ENCODE measurements at places on chromosomes 12 and 14. TPM values are rescaled to one million over a fixed set of nuclear protein-coding genes. Genes with fewer than 3 reads are reported as not detected.
A peak's percentile ranks its signal among the peaks of the same experiment; 100 is the strongest.

DNA sequence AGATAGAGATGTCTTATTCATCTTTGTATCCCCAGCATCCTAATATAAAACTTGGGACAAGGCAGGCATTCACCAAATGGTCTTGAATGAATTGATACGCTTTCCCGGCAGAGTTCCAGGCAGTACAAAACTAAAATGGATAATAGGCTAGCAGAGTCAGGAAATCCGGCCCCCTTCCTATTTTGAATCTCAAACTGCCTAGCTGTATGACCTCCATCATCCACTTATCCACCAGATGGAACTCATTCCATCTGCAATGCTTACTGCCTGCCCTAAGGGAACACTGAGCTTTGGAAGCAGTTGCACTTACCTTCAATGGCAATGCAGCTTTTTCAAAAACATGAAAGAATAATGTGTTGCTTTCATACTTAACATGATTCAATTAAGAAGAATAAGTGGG is 43.4 kb downstream of the BDKRB1 start:
- no peaks in the 10 kb centered on the region for H3K27me3 ChIP-seq
- H3K36me3 ChIP-seq: peaks cover 56% of the 10 kb centered on the region
- no peak overlapping the region for H3K4me3 ChIP-seq

- H3K36me3 ChIP-seq: no peaks in the 10 kb centered on the region
- no peak overlapping the region for H3K27ac ChIP-seq
- no peaks in the 10 kb centered on the region for H3K27me3 ChIP-seq
- no peak overlapping the region for H3K4me3 ChIP-seq
- ATAC-seq: no peak
Observed at GRCh38 chr14:53462931-53463778, 310.0 kb upstream of the DDHD1 start.

Gene GLIPR1
- 45.9 TPM for total RNA-seq

DNA sequence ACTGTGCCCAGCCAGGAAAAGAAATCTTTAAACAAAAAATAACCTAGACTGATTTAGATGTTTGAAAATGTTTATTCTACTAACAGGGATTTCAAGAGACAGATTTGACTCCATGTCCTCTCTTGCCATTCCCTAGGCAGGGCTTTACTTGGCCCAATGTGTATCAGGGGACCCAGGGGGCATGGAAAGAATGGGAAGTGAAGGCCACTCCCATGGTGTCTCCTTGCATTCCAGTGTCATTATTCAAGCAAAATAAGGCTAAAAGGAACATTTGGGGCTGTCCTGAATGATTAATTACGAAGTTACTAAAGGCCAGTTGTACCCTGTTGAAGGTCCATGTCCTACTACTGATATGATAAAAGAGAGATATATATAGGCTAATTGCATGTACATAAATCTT is 151.9 kb upstream of the ATF7IP start:
- H3K36me3 ChIP-seq: no peaks in the 10 kb centered on the region
- no peak for ATAC-seq
- peaks cover 5% of the 10 kb centered on the region for H3K4me1 ChIP-seq
- H3K4me3 ChIP-seq: no peak overlapping the region
- H3K27ac ChIP-seq: no peak overlapping the region

Gene SYCP3
- total RNA-seq: 0.42 TPM

Gene GPR137C
- 0.26 TPM for total RNA-seq

DNA sequence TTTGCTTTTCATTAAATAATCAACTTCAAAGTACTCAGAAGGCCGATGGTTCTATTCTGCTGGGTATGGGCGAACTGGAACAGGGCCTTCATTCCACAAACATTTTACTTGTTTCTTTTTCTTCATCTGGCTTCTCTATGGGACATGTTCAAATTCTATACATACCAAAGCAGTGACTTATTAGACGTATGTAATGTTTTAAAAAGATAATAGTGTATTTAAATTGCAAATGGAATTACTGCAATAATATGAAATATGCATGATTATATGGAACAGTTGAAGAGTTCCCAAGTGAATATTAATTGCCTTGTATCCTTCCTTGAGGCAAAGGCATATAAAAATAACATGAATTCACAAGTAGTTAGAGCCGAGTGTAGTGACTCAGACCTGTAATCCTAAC is 75.5 kb downstream of the FAR2 start:
- H3K36me3 ChIP-seq: no peaks in the 10 kb centered on the region
- no peak overlapping the region for H3K27ac ChIP-seq

GRCh38 chr14:69838881-69839416 is 40.3 kb upstream of the SMOC1 start:
- H3K27me3 ChIP-seq: peaks cover 4% of the 10 kb centered on the region
- H3K4me3 ChIP-seq: no peak overlapping the region
- H3K36me3 ChIP-seq: no peaks in the 10 kb centered on the region
- no peak for ATAC-seq
- no peaks in the 10 kb centered on the region for H3K4me1 ChIP-seq
- H3K27ac ChIP-seq: no peak overlapping the region

GRCh38 chr12:86389949-86390348 is 133.8 kb upstream of the MGAT4C start:
- H3K36me3 ChIP-seq: no peaks in the 10 kb centered on the region
- no peak overlapping the region for H3K27ac ChIP-seq
- H3K4me3 ChIP-seq: no peak overlapping the region
- H3K4me1 ChIP-seq: no peaks in the 10 kb centered on the region

- no peak for ATAC-seq
- H3K36me3 ChIP-seq: no peaks in the 10 kb centered on the region
- no peak overlapping the region for H3K4me3 ChIP-seq
- H3K4me1 ChIP-seq: peaks cover 7% of the 10 kb centered on the region
- peaks cover 16% of the 10 kb centered on the region for H3K27me3 ChIP-seq
Observed at GRCh38 chr14:99323603-99324185, 51.7 kb upstream of the BCL11B start.

GRCh38 chr14:69288011-69288771 is 28.2 kb downstream of the GALNT16 start:
- no peak overlapping the region for H3K4me3 ChIP-seq
- ATAC-seq: no peak

Gene AQP6
- not detected for total RNA-seq

Gene NFKBIA
- total RNA-seq: 554 TPM

Gene GPR65
- total RNA-seq: 33.9 TPM

DNA sequence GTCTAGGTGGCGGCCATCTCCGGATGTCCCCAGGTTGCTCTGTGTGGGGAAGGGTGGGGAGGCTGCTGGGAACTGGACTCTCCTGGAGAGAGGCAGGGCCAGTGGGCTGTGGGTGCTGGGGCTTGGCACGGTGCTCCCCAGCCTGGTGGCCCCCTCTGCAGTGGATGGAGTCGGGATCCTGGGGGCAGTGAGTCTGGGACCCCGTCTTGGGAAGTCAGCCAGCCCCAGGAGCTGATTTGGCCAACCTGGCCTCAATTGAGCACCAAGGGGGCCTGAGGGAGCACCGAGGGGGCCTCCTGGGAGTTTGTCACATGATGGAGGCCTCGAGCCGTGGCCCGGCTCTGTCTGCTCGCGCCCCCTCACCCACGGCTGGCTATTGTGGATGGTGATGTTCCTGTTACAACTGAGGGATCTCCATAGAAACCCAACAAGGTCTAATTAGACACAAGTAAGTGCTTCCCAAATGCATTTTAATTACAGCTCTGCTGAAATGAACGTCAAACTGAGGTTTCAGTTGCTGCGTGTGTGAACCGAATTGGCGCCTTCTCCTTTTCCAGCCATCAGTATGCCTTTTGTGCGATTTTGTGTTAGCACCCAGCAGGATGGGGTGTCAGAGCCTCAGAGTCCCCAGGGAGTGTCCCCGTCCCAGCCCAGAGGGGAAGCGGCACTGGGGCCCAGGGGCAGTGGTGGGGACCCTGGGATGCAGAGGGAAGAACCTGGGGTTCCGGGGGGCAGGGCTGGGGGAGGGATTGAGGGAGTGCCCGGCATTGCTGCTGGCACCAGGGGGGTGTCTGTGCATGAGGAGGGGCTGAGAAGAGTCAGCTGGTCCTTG is 71.8 kb downstream of the KIF26A start:
- ATAC-seq: no peak
- no peak overlapping the region for H3K4me3 ChIP-seq
- H3K36me3 ChIP-seq: no peaks in the 10 kb centered on the region
- no peaks in the 10 kb centered on the region for H3K4me1 ChIP-seq

GRCh38 chr12:90021795-90022440 is 313.3 kb upstream of the ATP2B1 start:
- H3K36me3 ChIP-seq: no peaks in the 10 kb centered on the region
- H3K4me3 ChIP-seq: no peak overlapping the region
- no peak overlapping the region for H3K27ac ChIP-seq

GRCh38 chr14:51004352-51004800 is 60.1 kb upstream of the PYGL start:
- H3K27ac ChIP-seq: no peak overlapping the region
- ATAC-seq: no peak
- H3K36me3 ChIP-seq: no peaks in the 10 kb centered on the region
- H3K4me1 ChIP-seq: no peaks in the 10 kb centered on the region
- H3K4me3 ChIP-seq: no peak overlapping the region

DNA sequence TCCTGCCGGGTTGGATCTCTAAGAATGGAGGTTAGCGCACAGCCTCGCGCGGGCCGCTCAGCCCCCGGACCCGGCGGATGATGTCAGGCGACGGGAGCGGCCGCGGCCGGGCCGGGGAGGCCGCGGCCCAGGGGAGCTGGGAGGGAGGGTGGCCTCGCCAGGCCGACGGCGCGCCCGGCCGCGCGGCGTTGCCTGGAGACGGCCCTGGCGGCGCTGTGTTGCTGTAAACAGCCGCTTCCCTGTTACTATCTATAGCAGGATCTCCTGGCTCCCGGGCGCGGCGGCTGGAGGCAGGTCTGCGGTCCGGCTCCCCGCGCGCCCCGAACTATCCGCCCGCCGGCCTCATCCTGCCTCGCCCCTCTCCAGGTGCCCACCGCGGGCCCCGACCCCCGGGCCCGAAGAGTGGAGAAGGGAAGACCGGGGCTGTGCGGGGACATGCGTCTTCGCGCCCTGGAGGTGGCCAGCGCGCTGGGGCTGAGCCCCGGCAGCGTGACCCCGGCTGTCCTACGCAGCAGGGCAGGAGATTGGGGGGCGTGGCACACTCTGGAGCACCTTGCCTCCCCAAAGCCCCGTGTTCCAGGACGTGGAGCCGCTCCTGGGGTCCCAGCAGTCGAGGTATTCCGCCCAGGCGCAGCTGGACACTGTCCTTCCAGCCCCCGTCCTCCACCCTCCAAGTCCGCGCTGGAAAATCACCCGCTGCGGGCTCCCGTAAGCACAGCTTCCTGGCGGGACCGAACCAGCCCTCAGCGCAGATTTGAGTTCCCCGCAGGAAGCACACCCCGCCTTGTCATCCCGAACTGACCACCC is 1.4 kb upstream of the FOS start:
- H3K27me3 ChIP-seq: no peaks in the 10 kb centered on the region
- H3K4me3 ChIP-seq: peak overlapping the region; percentile 90
- ATAC-seq: peak; percentile 49

- no peaks in the 10 kb centered on the region for H3K36me3 ChIP-seq
- peak overlapping the region; percentile 48 for H3K27ac ChIP-seq
- peak; percentile 66 for ATAC-seq
- H3K4me3 ChIP-seq: no peak overlapping the region
- H3K27me3 ChIP-seq: no peaks in the 10 kb centered on the region
Observed at GRCh38 chr14:102768223-102769048, 8.8 kb upstream of the TRAF3 start.

GRCh38 chr14:29814156-29815015 is 113.3 kb downstream of the PRKD1 start:
- H3K27me3 ChIP-seq: no peaks in the 10 kb centered on the region
- ATAC-seq: no peak
- H3K27ac ChIP-seq: no peak overlapping the region
- H3K36me3 ChIP-seq: no peaks in the 10 kb centered on the region
- H3K4me3 ChIP-seq: no peak overlapping the region

Gene GUCY2C
- total RNA-seq: not detected

DNA sequence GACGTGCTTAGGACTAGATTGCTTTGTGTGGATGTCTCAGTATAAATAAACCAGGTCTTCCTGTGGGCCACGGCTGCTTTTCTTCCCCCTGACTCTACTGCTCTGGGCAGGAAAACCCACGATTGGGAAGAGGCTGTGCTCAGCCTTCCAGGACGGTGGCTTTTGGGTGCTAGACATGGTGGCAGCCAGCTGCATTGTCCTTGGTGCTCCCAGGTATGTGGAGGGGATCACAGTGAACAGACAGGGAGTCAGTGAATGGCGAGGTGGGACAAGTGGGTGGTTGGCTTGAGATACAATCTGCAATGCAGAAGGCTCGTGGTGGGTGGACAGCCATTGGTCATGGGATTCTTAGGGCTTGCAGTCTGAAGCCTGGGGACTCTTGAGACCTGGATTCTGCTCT is 366.3 kb downstream of the AACS start:
- no peaks in the 10 kb centered on the region for H3K36me3 ChIP-seq
- no peaks in the 10 kb centered on the region for H3K27me3 ChIP-seq
- H3K27ac ChIP-seq: no peak overlapping the region
- H3K4me1 ChIP-seq: no peaks in the 10 kb centered on the region
- no peak for ATAC-seq

DNA sequence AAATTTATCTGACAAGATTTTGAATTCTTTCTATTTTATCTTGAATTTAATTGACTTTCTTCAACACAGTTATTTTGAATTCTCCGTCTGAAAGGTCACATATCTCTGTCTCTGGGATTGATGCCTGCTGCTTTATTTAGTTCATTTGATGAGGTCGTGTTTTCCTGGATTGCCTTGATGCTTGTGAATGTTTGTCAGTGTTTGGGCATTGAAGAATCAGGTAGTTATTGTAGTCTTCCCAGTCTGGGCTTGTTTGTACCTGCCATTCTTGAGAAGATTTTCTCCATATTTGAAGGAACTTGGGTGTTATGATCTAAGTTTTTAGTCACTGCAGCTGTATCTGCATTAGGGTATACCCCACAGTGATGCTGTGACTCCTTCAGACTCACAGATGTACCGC is 315.8 kb upstream of the DDHD1 start:
- no peak for ATAC-seq
- no peaks in the 10 kb centered on the region for H3K4me1 ChIP-seq
- no peaks in the 10 kb centered on the region for H3K27me3 ChIP-seq
- no peaks in the 10 kb centered on the region for H3K36me3 ChIP-seq

GRCh38 chr12:67689385-67689784 is 40.8 kb downstream of the DYRK2 start:
- no peak overlapping the region for H3K4me3 ChIP-seq
- no peaks in the 10 kb centered on the region for H3K4me1 ChIP-seq
- H3K27me3 ChIP-seq: no peaks in the 10 kb centered on the region
- no peaks in the 10 kb centered on the region for H3K36me3 ChIP-seq
- H3K27ac ChIP-seq: no peak overlapping the region

- ATAC-seq: no peak
- H3K36me3 ChIP-seq: no peaks in the 10 kb centered on the region
- no peaks in the 10 kb centered on the region for H3K27me3 ChIP-seq
- peak overlapping the region; percentile 17 for H3K4me3 ChIP-seq
- peak overlapping the region; percentile 41 for H3K27ac ChIP-seq
- H3K4me1 ChIP-seq: peaks cover 22% of the 10 kb centered on the region
Observed at GRCh38 chr14:75979071-75979571, 2.7 kb downstream of the TGFB3 start.

DNA sequence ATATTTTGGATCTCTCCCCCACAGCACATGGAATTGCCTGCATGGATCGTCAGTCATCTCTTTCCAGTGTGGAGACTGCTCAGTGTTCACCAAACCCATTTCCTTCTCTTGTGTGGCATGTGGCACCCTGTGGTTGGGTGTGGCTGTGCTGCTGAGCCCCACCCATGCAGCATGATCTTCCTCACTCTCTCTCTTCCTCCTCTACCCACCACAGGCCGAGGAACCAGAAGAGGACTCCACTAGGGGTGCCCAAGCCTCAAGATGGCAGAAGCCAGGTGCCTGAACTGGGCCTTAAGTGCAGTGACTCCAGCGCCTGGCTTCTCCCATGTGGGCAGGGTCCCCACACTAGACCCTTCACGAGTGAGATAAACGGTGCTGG is 66.8 kb upstream of the GPR68 start:
- H3K27ac ChIP-seq: peak overlapping the region; percentile 83
- no peaks in the 10 kb centered on the region for H3K27me3 ChIP-seq
- H3K4me1 ChIP-seq: peaks cover 49% of the 10 kb centered on the region
- peak overlapping the region; percentile 87 for H3K4me3 ChIP-seq
- H3K36me3 ChIP-seq: peaks cover 100% of the 10 kb centered on the region
